Caco-2 (cell line): ENCODE measurements at places on chromosomes 7 and 10.

DNA sequence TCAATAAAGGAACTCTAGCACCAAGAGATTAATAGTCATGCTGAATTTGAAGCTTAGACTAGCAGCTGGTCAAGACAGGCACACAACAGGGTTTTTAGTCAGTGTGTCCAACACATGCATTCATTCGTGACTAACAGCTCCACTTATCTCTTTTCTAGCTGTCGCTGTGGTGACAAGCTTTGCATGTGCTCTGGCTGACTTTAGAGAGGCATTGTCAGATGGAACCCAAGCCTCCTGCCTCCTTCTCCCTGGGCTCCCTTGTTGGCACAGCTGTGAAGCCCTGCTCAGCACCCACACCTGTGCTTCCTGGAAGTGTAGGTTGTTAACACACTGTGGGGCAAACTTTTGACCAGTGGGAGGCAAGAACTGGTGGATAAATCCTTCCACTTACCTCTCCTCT lies 9.8 kb upstream of the AGK start:
- no peak for DNase-seq

GRCh38 chr7:133234961-133235875 lies 17.7 kb upstream of the EXOC4 start:
- DNase-seq: no peak

GRCh38 chr10:92834986-92835385 lies 13.3 kb upstream of the EXOC6 start:
- no peak for DNase-seq

GRCh38 chr7:21425290-21425689 lies 2.6 kb upstream of the SP4 start:
- DNase-seq: peak; percentile 37

GRCh38 chr7:1532456-1533254 lies 2.2 kb downstream of the MAFK start:
- DNase-seq: no peak

- no peak for DNase-seq
Observed at GRCh38 chr7:102410123-102410522, 14.0 kb downstream of the PRKRIP1 start.

GRCh38 chr10:34524369-34525091 lies 290.6 kb downstream of the PARD3 start:
- no peak for DNase-seq

DNA sequence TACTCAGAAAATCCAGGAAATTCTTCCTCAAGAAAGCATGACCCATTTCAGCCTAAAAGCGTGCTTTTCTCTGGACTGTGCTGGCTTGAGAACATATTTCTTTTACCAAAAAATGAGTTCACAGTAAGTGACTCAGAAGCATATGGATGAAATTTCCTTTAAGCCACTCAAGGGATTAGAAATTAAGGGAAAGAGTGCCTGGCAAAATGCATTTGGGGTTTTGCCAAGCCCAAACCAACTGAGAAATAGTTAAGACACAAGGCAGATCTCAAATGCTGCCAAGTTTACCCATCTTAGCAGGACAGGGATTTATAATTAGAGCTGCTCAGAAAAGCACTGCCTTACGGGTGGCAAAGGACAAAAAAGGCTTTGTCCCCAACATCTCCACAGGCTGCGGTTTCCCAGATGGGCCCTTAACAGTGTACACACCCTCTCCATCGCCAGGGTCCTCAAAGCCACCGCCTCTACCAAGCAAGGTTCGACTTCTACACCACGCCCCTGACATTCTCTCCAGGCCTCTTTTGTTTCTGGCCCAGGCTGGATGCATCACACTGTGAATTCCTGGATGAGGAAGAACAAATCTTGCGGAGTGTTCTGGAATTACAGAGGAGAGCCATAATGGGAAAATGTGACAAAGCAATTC lies 30.1 kb upstream of the CDHR3 start:
- no peak for DNase-seq

DNA sequence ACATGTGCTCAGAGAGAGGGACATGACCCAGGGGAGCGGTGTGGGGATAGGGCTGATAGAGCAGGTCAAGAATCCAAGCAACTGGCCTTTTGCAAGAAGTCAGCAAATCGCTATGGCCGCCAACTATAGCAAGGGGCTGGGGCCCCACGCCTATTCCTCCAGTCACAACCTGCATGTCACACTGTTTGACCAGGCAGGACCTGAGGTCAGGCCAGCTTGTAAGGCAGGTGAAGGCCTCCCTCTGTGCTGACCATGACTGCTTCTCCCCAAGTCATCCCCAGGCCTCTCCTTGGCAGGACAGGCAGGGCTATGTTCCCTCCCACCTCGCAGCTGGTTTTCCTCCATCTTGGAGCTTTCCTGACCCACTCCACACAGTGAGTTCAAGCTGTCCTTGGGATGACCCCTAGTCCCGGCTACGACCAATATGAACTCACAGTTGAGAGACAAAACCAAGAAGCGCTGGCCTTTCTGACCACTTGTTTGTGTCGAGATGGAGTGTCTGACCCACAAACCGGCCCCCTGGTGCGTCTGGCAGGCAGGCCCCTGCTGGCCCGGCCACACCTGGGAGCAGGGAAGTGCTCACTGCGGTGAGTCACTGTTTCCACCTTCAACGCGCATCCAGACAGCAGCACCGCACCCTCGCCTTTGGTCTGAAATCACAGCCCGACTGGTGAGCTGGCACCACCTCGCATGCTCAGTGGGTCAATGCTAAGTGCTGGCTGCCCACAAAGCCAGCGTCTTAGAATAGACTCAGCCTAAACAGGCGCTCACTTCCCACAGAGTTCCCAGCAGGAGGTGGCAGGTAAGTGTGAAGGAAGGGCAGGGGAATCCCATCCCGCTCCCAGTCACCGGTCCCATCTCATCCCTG lies 81.4 kb downstream of the VWA2 start:
- no peak for DNase-seq

DNA sequence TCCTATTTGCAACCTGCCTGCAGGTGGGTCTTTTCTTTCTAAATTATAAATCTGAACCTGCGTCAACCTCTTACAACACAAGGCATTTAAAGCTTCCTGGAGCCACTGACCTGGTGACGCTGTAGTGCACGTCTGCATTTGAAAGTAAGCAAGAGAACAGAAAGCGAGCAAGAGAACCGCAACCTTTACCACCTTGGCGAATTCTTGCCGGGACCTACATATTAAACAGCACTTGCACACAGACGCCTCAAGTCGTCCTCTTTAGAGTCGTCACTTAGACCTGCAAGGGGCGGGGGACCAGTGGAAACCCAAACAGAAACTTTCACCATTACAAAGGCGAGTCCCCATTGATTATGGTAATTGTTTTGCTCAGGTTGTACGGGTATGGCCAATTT lies 9.5 kb downstream of the GLI3 start:
- no peak for DNase-seq

DNA sequence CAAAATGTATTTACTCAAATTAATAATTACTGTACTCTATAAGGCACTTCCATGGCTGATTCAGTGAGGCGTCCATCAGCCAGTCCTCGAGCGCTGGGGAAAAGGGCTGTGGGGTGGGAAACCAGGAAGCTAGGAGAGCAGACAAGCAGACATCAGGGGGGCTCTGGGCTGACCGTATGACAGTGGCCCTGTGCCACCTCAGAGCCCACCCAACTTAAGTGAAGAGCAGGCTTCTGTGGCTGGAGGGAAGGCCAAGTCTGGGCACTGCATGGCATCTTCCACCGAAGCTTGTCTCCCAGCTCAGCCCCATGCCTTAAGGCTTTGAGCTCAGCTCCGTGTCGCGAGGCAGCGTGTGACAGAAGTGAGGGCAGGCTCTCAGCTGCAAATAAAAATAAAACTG lies 464.5 kb upstream of the ZMIZ1 start:
- no peak for DNase-seq

- DNase-seq: no peak
Observed at GRCh38 chr10:86708783-86709380, 40.6 kb downstream of the LDB3 start.
